ENCODE measurements at places on chromosomes 3 and 15.
A peak's percentile ranks its signal among the peaks of the same experiment; 100 is the strongest.

DNA sequence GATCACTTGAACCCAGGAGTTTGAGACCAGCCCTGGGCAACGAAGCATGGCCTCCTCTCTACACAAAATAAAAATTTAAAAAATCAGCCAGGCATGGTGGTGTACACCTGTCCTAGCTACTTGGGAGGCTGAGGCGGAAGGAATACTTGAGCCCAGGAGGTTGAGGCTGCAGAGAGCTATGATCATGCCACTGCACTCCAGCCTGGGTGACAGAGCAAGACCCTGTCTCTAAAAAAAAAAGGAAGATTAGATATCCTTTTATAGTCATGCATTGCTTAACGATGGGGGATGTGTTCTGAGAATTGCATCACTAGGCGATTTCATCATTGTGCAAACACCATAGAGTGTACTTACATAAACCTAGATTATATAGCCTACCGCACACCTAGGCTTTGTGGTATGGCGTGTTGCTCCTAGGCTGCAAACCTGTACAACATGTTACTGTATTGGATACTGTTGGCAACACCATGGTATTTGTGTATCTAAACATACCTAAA, 12.6 kb downstream of the ALAS1 start:
- no peak for DNase-seq

DNA sequence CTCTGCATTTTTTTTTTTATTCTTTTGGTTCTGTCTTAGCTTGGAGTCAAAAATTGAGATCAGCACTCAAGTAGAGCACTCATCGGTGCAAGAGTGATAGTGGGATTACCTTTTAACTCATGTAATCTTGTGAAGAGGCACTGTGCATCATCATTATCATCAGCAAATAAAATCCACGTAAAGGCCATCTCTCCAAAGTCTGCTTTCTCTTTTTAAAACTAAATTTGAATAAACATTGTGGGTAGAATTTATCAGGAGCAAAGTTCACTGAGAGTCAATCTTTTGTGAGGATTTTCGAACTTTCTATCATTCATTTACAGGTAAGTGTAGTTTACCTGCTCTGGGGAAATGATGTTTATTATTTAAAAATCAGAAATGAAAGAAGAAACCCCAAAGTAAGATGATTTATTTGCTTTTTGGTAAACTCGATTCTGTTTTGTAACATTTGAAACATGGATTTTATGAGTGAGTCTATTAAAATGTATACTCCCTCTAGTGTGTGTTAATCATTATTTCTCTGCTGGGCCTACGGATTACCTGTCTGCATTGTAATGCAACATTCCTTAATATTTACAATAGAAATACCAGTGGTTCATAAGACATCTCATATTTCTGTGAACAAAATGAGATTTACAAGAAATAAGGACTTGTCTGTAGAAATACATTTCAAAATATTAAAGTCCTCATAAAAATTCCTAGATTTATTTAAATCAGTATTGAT, 327.7 kb upstream of the NAALADL2 start:
- no peak for DNase-seq

DNA sequence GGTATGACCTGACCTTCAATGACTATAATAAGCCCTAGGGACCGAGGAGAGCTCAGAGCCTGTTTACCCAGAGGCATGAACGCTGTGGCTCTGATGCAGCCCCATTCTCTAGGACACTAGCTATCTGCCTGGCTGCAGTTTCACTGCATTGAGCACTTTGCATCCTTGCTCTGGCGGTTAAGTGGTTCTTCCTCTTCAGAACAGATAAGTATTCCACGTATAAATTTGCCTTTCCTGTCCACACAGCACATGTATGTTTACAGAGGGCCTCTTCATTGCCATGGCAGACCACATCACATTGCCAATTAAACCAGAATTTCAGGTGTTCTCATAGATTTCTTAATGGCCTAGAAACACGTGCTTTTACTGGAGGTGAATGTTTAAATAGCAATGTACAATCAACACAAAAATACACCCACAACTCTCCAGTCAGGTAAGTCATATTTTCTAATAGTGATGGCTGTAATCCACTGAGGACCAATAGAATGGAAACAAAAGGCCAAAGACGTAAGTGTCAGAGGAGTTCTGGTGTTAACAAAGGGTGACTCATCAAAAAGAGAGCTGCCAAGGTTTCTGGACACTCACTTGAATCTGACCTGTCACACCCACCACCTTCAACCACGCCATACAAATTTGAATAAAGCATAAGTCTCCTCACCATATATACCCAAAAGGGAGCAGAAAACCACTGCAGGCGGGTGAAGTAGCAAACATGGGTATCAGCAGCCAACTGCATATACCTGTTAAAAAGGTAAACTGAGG, 553.4 kb downstream of the OCA2 start:
- no peak for DNase-seq

GRCh38 chr3:72080095-72080494, 295.1 kb upstream of the PROK2 start:
- no peak for DNase-seq

DNA sequence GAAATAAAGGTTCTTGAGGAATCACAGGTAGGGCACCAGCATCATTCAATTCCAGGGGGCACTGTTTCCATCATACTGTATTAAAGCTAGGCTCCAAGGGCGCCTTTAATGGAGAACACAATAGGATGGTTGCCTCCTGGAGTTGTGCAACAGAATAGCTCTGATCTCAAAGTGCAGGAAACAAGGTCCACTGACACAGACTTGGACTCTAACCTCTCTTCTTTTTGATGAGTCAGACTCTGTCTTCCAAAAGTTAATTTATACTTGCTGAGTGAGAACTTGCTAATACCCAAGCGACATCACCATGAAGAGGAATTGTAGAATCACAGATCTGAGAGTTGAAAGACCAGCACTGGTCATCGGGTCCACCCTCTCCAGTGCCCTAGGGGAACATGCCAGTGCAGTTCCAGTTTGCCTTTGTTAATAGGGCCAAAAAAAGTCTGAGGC, 94.4 kb upstream of the PHLDB2 start:
- DNase-seq = no peak

GRCh38 chr3:124492824-124493223, 237.4 kb upstream of the UMPS start:
- peak; percentile 78 for DNase-seq

DNA sequence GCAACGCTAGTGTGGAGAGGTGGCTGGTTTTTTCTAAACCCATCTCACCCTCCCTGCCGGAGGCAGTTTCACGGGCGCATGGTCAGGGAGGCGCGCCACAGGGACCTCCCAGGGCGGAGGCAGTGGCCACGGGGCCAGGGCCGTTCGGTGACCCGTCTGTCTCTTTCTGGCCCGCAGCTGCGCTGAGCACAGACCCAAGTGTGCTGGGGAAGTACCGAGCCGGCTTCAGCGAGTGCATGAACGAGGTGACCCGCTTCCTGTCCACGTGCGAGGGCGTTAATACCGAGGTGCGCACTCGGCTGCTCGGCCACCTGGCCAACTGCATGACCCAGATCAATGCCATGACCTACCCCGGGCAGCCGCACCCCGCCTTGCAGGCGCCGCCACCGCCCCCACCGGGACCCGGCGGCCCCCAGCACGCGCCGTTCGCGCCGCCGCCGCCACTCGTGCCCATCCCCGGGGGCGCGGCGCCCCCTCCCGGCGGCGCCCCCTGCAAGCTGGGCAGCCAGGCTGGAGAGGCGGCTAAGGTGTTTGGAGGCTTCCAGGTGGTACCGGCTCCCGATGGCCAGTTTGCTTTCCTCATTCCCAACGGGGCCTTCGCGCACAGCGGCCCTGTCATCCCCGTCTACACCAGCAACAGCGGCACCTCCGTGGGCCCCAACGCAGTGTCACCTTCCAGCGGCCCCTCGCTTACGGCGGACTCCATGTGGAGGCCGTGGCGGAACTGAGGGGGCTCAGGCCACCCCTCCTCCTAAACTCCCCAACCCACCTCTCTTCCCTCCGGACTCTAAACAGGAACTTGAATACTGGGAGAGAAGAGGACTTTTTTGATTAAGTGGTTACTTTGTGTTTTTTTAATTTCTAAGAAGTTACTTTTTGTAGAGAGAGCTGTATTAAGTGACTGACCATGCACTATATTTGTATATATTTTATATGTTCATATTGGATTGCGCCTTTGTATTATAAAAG, 1.8 kb downstream of the HES1 start:
- no peak for DNase-seq

DNA sequence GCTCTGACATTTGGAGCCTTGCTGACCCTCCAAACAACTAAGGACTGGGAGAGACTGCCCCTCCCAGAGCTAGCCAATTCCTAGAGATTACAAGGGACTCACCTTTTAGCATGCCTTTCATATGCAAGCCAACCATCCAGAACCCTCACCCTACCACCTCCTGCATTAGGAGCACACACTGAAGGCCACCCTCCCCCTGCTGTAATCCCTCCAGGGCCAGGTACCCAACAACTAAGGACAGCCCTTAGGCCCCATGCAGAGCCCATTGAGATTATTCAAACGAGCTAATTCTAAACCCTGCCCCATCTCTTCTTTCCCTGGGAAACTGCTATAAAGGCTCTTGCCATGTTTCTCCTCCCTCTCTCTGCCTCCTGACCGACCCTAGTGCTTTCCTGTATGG, 352.6 kb downstream of the ERC2 start:
- no peak for DNase-seq

- DNase-seq = no peak
Measured at GRCh38 chr3:104429727-104430126, 937.0 kb upstream of the ALCAM start.

DNA sequence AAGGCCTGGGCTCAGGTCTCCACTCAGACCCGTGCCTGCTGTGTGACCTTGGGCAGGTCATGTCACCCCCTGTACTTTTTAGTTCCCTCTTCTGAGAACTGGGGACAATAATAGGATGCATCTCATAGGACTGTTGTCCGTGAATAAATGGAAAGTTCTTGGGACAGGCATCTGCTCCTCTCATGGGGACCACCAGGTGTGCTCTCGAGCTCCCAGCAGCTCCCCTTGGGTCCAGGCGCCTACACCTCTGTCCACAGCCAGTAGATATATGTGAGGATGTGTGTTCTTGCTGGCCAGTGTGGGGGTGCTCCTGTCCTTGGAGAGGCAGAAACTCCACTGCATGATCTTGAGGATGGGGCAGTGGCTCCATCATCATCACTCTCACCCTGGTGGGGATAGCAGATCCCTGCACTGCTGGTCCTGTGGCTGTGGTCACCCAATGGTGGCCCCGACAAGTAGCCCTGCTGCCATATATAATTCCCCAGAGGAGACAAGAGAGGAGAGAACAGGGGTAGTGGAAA, 257.6 kb upstream of the TLE3 start:
- DNase-seq = no peak

DNA sequence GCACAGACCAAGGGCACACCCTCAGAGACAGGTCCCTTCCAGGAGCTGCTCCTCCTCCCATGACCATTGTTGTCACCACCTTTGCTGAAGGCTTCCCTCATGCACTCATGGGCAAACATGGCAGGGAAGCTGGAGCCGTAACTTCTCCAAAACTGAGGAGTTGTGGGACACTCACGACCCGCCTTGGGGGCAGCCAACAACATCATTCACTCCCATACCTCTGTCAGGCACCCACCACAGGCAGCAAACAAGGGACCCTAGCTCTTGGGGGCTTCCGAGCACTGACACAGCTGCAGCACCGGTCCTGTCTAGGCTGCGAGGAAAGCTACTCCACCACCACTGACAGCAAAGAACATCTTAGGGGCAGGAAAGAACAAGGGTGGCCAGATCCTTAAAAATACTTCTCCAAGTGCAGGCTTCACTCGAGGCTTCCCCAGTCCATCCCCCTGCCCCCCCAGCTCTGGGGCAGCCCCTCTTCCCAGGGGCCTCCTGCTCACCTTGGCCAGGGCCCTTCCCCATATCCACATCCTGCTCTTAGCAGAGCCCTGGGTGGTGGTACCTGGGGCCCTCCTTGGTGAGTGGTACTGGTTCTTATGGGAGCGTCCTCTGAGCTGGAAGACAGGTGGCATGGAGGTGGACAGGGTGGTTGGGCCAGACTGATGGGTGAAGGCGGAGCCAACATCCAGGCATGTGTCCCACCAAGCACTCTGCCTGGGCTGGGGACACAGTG, 28.0 kb upstream of the DUSP7 start:
- no peak for DNase-seq

- DNase-seq = no peak
Measured at GRCh38 chr3:196423044-196423781, 9.0 kb downstream of the UBXN7 start.

- DNase-seq = no peak
Measured at GRCh38 chr15:56532721-56533460, 68.0 kb upstream of the MNS1 start.

DNA sequence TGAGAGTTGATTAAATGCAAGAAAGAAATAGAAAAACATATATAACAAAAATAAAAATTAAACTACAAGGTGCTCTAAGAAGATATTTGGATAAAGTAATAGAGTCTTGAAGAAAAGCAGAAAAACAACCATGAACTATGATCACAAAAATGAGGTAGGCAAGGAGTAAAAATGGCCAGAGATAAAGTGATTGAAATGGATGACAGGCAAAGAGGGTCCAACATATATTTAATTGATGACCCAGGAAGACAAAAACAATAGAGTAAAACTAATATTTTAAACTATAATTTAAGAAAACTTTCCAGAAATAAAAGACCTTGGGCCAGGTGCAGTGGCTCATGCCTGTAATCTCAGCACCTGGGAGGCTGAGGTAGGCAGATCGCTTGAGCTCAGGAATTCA, 22.1 kb upstream of the WDR49 start:
- DNase-seq = no peak

DNA sequence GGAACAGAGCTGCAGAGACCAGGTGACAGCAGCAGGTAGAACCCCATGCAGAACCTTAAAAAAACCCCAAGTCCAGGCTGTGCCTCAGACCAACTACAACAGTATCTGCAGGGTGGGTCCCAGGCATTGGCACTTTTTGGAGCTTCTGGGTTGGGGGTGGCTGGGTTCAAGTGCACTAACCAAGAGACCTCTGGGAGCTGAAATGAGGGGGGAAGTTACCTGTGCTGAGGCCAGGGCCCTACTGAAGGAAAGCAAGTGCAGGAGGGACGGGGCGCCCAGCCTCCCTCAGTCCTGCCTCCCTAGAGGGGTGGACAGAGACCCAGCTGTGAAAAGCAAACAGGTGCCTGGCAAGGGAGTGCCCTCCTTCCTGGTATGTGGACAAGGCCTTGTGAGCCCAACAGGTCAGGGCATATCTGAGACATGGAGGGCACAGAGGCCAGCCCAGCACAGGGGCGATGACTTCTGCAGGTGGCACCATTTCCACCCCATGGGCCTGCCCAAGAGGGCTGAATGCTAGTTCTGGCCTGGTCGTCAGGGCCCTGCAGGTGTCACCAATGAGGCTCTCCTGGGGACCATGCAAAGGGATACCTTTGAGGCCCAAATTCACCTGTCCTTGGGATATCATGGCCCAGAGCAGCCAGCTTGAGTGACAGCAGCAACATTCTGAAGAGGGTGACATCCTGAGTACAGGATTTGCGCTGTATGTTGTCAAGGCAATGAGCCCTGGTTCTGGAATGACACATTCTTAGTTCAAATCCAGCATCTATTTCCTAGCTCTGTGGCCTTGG, 18.7 kb downstream of the CTSH start:
- DNase-seq = no peak

GRCh38 chr3:62827550-62827949, 47.7 kb downstream of the CADPS start:
- no peak for DNase-seq

GRCh38 chr15:90456236-90456635, 68.2 kb downstream of the IQGAP1 start:
- no peak for DNase-seq

GRCh38 chr15:95469496-95470000, 861.0 kb upstream of the NR2F2 start:
- no peak for DNase-seq

- no peak for DNase-seq
Measured at GRCh38 chr3:365268-365667, 168.7 kb downstream of the CHL1 start.

- DNase-seq = no peak
Measured at GRCh38 chr3:10721101-10721500, 94.9 kb upstream of the SLC6A11 start.

- DNase-seq = no peak
Measured at GRCh38 chr3:144351773-144352365, 380.2 kb downstream of the DIPK2A start.
